Iris pigment epithelial cell (primary cell): ENCODE measurements at places on chromosomes 7 and 10.

DNA sequence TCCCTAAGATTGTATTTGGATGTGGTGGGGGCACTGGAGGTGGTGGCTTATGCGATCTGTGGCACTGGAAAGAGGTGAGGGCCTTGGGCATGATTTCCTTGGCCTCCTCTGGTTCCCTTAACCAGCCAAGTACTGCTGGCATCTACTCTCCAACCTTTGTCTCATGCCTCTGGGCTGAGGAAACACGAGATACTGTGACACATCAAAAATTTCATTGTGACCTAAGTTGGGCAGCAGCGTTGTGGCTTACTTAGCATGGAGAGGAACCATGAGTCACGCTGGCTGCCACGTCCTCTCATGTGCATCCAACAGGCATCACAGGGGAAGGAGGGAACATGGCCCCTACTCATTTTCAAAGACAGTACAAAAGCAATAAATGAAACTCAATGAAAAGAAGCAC lies 29.7 kb upstream of the GSDME start:
- DNase-seq = peak; percentile 96

DNA sequence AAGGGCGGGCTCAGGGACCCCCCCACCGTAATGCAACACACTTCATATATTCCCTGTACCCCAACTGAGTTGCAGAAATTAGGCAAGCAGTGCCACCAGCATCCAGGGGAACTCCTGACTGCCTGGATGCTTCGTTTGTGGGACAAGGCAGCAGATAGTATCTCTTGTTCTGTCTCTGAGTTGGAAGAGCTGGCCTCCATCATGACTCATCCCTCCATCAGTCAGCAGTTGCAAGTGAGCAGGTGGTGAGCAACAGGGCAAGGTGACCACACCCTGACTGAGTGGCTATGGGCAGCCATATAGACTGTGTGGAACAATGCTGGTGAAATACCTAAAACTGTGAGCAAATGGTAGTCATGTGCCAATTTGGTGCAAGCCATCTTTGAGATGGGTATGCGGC lies 22.8 kb upstream of the ADAMTS14 start:
- DNase-seq = peak; percentile 83

DNA sequence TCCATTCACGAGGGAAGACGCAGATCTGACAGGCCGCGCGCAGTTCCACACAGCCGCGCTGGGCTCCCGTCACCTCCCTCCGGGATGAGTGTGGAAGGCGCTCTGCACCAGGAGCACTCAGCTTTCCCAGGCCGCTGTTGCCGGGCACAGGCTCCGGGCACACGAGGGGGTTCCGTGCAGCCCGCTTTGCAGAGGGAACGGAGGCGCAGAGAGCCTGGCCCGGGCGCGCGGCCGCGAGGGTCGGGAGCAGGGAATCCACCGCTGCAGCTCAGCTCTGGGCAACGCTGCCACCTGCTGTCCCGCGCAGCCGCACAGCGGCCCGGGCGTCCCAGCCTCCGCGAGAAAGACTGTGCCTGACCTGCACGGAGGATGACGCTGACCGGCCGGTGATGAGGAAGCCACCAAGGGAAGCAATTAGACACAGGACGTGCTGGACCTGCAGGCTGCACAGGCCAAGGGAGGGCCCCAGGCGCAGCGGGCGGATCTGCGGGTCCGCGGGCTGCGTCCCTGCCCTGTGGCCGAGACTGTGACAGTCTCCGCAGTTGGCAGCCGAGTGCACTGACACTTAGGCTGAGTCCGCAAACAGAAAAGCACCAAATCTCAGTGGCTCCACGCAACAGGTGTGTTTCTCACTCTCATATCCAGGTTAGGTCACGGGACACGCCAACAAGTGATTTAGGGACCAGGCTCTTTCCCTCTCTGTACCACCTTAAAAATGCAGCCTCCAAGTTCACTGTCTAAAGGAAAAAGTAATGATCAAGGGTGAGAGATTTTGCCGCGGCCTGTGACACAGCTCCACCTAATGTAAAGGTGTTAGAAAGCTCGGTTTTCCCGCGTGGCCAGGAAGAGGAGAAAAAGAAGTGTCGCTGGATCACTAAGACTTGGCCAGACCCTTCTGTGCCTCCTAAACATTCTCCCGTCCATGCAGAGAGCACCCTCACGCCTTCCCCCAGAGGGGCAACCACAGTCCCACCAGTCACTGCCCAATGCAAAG lies 94.5 kb downstream of the SEC61G start:
- DNase-seq = peak; percentile 12

DNA sequence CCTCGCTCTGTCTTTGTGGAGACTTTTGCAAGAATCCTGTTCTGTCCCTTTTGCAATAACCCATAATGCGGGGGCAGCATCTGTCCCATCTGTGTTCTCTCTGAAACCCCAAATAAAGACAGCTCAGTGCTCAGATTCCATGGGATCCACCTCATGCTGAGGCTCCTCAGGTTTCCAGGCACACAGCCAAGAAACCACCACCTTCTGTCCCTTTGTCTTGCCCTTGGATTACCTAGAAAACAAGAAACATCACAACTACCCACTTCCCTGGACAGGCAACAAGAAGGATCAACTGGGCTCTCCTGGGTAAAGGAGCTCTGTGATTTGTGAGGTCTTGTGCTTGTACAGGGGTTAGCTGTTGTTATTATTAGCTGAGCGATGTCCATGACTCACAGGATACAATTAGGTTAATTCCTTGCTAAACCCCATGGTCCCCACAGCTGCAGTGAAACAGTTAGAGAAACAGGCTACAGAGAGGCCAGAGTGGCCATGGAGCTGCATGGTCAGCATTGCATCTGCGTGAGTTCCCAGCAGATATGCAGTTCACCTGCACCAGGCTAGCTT lies 50.2 kb downstream of the CXCL12 start:
- peak; percentile 81 for DNase-seq

DNA sequence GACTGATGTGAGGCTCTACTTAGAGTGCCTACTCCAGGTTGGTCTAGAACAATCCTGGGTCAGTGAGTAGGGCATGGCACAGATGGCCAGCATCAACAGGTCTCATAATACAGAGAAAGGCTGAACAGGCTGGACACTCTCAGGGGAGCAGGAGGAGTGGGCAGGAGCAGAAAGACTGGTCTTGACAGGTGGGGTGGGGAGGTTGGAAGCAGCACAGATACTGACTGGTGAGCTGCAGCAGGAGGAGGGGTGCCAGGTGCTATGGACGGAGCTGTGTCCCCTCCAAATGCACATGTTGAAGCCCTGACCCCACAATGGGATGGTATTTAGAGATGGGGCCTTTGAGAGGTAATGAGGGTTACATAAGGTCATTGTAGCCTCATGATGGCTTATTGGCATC lies 190.4 kb upstream of the PLXNA4 start:
- no peak for DNase-seq

DNA sequence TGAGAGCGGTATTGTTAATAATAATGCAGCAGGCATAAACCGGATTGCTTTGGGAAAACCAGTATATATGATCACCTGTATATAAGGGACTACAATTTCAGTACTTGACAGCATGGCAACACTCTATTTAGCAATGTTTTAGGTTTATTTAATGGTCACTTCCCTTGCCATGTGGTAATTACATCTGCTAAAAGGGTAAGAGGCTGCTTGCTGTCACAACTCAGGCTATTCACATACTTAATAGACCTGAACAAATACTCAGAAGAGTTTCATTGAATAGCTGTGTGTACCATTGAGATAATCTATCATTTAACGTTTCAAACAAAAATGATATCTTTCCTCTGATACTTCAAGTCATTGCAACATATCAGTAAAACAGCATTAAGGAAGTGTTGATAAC lies 90.1 kb downstream of the PCDH15 start:
- no peak for DNase-seq

DNA sequence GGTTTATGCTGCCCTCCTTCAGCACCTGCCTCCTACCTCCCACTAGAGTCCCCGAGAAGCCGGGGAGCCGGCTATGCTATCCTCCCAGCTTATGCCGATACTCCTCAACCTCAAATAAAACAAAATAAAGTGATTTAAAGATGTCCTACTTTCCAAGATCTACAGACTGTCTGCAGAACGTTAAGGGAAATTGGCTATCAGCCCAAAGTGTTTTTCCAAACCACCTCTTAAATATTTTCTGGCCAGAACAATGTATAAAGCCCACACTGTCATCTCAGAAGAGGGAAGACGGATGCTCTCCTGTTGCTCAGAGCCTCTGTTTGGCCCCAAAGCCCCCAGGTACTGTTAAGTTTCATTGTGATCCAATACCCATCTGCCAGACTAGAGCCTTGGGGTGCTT lies 54.0 kb upstream of the MGMT start:
- DNase-seq = no peak

GRCh38 chr10:108409306-108409705 lies 1244.8 kb upstream of the SORCS1 start:
- no peak for DNase-seq

DNA sequence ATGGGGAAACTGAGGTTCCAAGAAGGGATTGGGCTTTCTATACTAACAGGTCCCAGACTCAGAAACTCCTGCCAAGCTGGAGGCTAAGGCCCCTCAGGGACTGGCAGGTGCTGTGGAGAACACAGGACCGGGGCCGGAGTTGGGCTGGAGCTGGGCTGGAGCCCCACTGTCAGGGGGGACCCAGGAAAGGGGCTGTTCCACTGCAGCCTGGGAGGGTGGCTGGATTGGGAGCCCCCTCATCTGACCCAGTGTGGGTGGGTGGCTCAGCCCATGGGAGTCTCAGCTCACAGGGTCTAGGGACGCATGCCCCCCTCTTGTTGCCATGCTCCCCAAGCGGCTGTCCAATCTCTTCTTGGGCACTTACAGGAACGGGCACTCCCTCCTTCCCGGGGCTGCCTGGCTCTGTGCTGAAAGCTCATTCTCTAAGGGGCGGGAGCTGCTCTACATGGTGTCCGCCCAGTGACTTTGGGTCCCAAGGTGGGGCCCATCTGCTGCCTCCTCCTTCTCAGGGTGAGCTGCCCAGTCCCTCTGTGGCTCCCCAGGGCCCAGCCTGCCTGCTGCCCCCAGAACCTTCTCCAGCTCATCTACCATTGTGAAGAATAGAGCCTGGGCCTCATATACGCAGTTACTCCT lies 126.5 kb downstream of the MYL10 start:
- DNase-seq = no peak

- no peak for DNase-seq
Measured at GRCh38 chr7:112199672-112200071, 6.5 kb downstream of the DOCK4 start.

DNA sequence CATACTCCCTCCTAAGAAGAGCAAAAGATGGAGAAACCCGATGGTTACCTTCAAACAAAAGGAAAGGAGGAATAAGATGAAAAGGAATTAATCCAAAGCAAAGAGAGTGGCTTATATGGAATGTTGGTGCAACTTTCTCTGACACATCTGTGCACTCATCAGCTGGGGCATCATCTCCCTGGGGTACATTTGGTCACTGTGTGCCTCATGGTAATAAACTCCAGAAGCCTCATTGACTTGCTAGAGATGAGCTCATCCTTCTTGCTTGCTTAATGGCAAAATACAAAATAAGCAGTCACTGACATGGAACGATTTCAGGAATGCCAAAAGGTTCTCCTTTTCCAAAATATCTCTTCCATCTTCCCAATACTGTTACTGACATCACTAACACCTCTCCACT lies 22.5 kb downstream of the CAV1 start:
- peak; percentile 52 for DNase-seq
